Cortex of kidney (tissue), 1 donor: ENCODE measurements at places on chromosomes 2 and 18.

DNA sequence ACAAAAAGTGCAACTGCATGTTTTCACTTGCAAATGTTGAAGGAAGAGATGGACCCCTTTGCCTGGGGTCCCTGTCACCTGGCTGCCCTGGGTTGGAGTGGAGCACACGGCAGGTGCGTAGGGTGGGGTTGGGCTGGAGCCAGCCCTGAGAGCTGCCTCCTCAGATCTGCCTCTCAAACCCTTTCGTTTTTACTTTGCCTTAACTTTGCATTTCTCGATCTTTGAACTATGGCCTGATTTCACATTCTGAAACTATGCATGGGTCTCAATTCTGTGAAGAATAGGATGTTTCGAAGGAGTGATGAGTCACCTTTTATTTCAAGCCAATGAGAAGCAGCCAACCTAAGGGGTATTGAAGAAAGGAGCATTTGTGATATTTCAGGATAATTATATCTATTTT lies 132.8 kb downstream of the ACOXL start:
- DNase-seq, result no peak

- DNase-seq, result no peak
These were observed 33.7 kb upstream of the WIPF1 start for GRCh38 chr2:174631009-174631981.

DNA sequence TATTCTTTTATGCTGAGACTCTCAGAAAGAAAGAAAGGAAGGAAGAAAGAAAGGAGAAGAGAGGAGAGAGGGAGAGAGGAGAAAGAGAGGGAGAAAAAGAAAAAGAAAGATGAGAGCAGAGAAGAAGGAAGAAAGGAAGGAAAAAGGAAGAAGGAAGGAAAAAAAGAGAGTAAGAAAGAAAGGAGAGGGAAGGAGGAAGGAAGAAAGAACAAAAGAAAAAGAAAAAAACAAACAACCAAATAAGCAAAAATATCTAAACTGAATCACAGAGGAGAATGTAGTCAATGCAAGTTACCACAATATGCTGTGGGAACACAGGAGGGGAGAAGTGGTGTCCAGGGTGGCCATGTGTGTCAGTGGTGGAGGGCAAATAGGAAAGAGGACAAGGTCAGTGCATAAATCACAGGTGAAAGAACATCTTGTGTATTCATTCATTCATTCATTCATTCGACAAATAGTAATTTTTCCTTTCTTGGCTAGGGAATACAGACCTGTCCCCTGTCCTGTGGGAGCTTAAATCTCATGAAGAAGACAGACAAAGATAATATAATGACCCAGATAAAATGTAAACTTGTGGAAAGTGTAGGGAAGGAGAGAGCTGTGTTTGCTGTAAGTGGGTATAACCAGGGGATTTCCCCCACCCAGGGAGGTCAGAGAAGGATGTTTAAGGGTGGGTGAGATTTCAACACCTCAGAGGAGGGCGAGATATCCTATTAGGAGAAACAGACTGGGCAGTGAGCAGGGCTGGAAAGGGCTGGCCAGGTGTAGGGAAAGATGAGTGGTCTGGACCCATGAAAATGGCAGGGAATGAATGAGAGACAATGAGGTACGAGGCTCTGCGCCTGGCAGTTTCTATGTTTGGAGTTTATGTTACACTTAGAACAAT lies 50.7 kb downstream of the IL1R2 start:
- no peak for DNase-seq

- no peak for DNase-seq
These were observed 189.7 kb downstream of the TMEM247 start for GRCh38 chr2:46669016-46669415.
